Effector memory CD8-positive, alpha-beta T cell (primary cell): ENCODE measurements at places on chromosomes 4 and X.

- no peak overlapping the region for H3K4me3 ChIP-seq
- H3K27ac ChIP-seq, result no peak overlapping the region
- peaks cover 2% of the 10 kb centered on the region for H3K4me1 ChIP-seq
Measured at GRCh38 chrX:130825525-130825924, 77.5 kb downstream of the ENOX2 start.

- no peak for DNase-seq
- H3K4me1 ChIP-seq, result peaks cover 6% of the 10 kb centered on the region
- no peaks in the 10 kb centered on the region for H3K27me3 ChIP-seq
- peaks cover 3% of the 10 kb centered on the region for H3K36me3 ChIP-seq
- no peak overlapping the region for H3K4me3 ChIP-seq
Measured at GRCh38 chr4:184588893-184589292, 60.4 kb downstream of the CASP3 start.

GRCh38 chrX:9847071-9847470, 60.8 kb downstream of the SHROOM2 start:
- no peak overlapping the region for H3K27ac ChIP-seq
- no peak overlapping the region for H3K4me3 ChIP-seq
- H3K36me3 ChIP-seq, result no peaks in the 10 kb centered on the region
- H3K27me3 ChIP-seq, result peaks cover 5% of the 10 kb centered on the region
- no peak for DNase-seq
- no peaks in the 10 kb centered on the region for H3K4me1 ChIP-seq

GRCh38 chr4:113537628-113538027, 223.9 kb downstream of the CAMK2D start:
- no peaks in the 10 kb centered on the region for H3K27me3 ChIP-seq
- H3K4me1 ChIP-seq, result peaks cover 12% of the 10 kb centered on the region
- no peak overlapping the region for H3K27ac ChIP-seq
- no peaks in the 10 kb centered on the region for H3K36me3 ChIP-seq
- DNase-seq, result no peak
- no peak overlapping the region for H3K4me3 ChIP-seq

- H3K4me1 ChIP-seq, result no peaks in the 10 kb centered on the region
- no peaks in the 10 kb centered on the region for H3K36me3 ChIP-seq
- peaks cover 13% of the 10 kb centered on the region for H3K27me3 ChIP-seq
- H3K27ac ChIP-seq, result no peak overlapping the region
Measured at GRCh38 chr4:88995874-88996273, 61.1 kb downstream of the FAM13A start.

DNA sequence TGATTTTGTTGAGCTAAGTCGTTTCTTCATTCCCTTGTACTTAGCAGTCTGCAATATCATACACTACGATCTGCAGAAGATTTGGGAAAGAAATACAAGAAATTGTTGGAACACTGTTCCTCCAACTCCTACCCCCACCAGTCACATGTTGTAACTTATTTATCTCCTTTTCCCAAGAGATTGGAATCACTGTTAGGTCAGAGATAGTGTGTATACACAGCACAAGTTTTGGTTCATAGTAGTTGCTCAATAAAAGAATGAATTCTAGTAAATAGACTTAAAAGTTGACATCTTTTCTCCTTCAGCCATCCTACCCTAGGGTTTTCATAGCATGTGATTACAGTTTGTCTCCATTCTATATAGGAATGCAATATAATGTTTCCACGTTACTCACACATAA, 68.8 kb downstream of the ARFIP1 start:
- no peak overlapping the region for H3K4me3 ChIP-seq
- H3K4me1 ChIP-seq, result peaks cover 10% of the 10 kb centered on the region
- DNase-seq, result no peak

DNA sequence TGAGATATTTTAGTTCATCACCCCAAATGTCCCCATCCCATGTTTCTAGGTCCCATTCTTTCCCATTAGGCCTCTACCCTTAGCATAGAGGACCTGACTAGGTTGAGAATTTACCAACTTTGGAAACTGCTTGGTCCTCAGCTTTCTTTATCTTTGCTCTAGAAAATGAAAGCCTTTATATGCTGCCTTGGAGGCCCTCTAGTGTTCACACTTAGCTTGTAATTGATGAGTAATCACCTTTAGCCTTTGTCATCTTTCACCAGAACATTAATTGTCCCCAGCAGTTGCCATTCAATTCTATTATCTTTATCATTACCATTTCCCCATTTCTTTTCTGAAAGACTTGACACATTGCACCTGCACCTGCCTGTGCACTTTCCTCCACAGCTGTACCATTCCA, 589.2 kb upstream of the NR3C2 start:
- no peak overlapping the region for H3K4me3 ChIP-seq
- H3K27me3 ChIP-seq, result no peaks in the 10 kb centered on the region
- DNase-seq, result no peak
- H3K36me3 ChIP-seq, result no peaks in the 10 kb centered on the region
- no peak overlapping the region for H3K27ac ChIP-seq
- no peaks in the 10 kb centered on the region for H3K4me1 ChIP-seq

- H3K36me3 ChIP-seq, result no peaks in the 10 kb centered on the region
- peaks cover 22% of the 10 kb centered on the region for H3K27me3 ChIP-seq
- DNase-seq, result no peak
- no peak overlapping the region for H3K27ac ChIP-seq
Measured at GRCh38 chr4:105666693-105667092, 41.8 kb downstream of the INTS12 start.

DNA sequence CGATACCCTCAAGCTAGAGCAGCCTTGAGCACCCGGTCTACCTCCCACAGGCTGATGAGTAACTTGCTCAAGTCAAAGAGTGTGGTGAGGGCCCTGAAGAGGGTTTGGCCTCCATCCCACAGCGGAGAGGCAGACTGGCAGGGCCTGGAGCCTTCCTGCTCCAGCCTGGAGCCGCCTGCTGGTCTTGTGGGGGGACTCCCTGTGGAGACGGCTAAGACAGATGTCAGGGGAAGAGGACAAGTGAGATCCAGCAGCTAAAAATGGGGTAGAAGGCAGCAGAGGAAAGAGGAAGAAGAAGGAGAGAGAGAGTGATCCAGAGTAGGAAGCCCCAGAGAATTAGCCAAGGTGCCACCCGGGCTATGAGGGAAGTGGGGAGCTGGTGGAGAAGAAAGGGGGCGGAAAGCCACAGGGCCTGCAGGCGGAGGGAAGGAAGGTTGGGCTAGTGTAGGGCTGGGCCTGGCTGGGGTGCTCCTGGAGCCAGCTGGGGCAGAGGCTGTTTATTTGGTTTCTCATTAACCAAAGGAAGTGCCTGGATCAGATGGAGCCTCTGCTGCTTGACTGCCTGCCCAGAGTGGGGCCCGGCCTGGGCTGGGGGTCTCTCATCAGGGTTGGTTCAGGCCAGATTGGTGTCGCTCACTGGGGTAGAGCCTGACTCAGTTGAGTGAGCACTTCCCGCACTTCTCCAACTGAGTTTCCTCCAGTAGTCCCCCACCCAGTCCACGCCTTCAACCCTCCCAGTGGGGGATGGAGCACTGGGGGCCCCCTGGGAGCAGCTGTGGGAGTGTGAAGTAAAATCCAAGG, 14.2 kb downstream of the EFNB1 start:
- peaks cover 3% of the 10 kb centered on the region for H3K4me1 ChIP-seq
- no peaks in the 10 kb centered on the region for H3K27me3 ChIP-seq
- H3K36me3 ChIP-seq, result no peaks in the 10 kb centered on the region
- no peak overlapping the region for H3K4me3 ChIP-seq
- no peak for DNase-seq

- H3K36me3 ChIP-seq, result no peaks in the 10 kb centered on the region
- no peak overlapping the region for H3K4me3 ChIP-seq
- H3K27ac ChIP-seq, result no peak overlapping the region
- H3K4me1 ChIP-seq, result no peaks in the 10 kb centered on the region
Measured at GRCh38 chrX:16566571-16566970, 83.4 kb upstream of the S100G start.

GRCh38 chr4:84269536-84270044, 229.5 kb downstream of the NKX6-1 start:
- H3K4me1 ChIP-seq, result no peaks in the 10 kb centered on the region
- no peaks in the 10 kb centered on the region for H3K27me3 ChIP-seq
- no peaks in the 10 kb centered on the region for H3K36me3 ChIP-seq
- no peak for DNase-seq

- DNase-seq, result peak; percentile 1
- H3K4me3 ChIP-seq, result peak overlapping the region; percentile 86
- peaks cover 9% of the 10 kb centered on the region for H3K4me1 ChIP-seq
- peaks cover 83% of the 10 kb centered on the region for H3K27me3 ChIP-seq
Measured at GRCh38 chr4:153222707-153223426, 18.6 kb downstream of the TRIM2 start.

- no peak overlapping the region for H3K27ac ChIP-seq
- H3K27me3 ChIP-seq, result peaks cover 17% of the 10 kb centered on the region
- no peaks in the 10 kb centered on the region for H3K36me3 ChIP-seq
Measured at GRCh38 chr4:6231663-6232165, 31.4 kb upstream of the JAKMIP1 start.

DNA sequence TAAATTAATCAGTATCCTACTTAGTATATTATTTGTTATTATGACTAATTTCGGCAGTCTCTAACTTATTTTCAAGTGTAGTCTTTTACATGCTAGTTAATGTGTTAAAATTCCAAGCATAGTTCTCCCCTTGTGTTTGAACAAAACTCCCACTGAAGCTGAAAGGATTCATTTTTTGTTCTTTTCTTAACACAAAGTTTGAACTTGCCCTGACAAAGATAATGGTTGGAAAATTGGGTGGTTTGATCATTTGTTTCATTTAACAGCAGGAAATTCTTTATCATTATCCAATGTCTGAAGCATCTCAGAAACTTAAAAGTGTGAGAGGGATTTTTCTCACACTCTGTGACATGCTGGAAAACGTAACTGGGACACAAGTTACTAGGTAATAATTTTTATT, 36.0 kb downstream of the INTU start:
- DNase-seq, result no peak
- no peak overlapping the region for H3K4me3 ChIP-seq
- H3K27ac ChIP-seq, result no peak overlapping the region
- no peaks in the 10 kb centered on the region for H3K27me3 ChIP-seq
- no peaks in the 10 kb centered on the region for H3K36me3 ChIP-seq

GRCh38 chr4:146458594-146458993, 63.1 kb downstream of the SLC10A7 start:
- H3K4me1 ChIP-seq, result peaks cover 4% of the 10 kb centered on the region
- H3K36me3 ChIP-seq, result no peaks in the 10 kb centered on the region

DNA sequence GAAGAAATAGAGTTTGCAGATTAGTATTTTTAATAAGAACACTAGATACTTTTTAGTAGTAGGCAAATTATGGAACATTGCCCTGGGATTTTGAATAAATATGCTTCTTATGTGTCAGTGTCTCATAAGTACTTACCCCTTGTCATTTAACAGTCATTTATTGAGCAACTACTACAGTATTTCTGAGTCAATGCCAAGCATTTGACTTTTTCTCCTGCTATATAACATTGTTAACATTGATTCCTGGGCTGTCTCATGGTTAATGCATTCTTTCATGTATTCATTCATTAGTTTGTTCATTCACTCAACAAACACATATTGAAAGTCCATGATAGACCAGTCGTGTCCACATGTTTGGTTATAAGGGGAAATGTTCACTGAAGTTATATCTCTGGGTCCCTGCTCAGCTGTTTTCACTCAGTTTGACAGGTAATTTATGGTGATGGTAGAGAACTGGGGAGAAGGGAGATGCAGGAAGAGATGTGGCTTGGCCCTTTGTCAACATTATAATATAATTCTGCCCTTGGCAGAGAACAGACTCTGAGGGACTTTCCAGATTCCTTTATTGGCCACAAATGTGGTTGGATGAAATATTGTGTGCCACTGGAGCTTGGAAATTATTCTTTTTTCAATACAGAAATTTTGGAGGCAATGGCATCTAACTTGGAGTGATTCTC, 49.8 kb downstream of the OSTC start:
- no peak for DNase-seq
- no peaks in the 10 kb centered on the region for H3K36me3 ChIP-seq
- no peak overlapping the region for H3K4me3 ChIP-seq
- H3K4me1 ChIP-seq, result peaks cover 5% of the 10 kb centered on the region
- peaks cover 7% of the 10 kb centered on the region for H3K27me3 ChIP-seq

- no peaks in the 10 kb centered on the region for H3K4me1 ChIP-seq
- H3K27ac ChIP-seq, result no peak overlapping the region
- no peak for DNase-seq
- no peaks in the 10 kb centered on the region for H3K36me3 ChIP-seq
- H3K27me3 ChIP-seq, result no peaks in the 10 kb centered on the region
Measured at GRCh38 chr4:51997647-51998046, 22.5 kb downstream of the LRRC66 start.

GRCh38 chr4:153750197-153750817, 9.5 kb downstream of the RNF175 start:
- DNase-seq, result peak; percentile 22
- H3K36me3 ChIP-seq, result no peaks in the 10 kb centered on the region
- no peaks in the 10 kb centered on the region for H3K4me1 ChIP-seq

- no peaks in the 10 kb centered on the region for H3K36me3 ChIP-seq
- H3K27me3 ChIP-seq, result no peaks in the 10 kb centered on the region
- no peak overlapping the region for H3K27ac ChIP-seq
Measured at GRCh38 chrX:123222920-123223319, 38.8 kb downstream of the GRIA3 start.

GRCh38 chrX:48911412-48912182, at the start of gene SLC35A2:
Gene SLC35A2 (minus strand): TSS chrX:48911646. CDS start chrX:48911636, 10 bp downstream.
- DNase-seq, result peak; percentile 87
- peaks cover 95% of the 10 kb centered on the region for H3K36me3 ChIP-seq
- peak within 1 kb of the TSS; percentile 86 for H3K4me3 ChIP-seq
- H3K27me3 ChIP-seq, result no peaks in the 10 kb centered on the region
- peak within 1 kb of the TSS; percentile 99 for H3K27ac ChIP-seq

DNA sequence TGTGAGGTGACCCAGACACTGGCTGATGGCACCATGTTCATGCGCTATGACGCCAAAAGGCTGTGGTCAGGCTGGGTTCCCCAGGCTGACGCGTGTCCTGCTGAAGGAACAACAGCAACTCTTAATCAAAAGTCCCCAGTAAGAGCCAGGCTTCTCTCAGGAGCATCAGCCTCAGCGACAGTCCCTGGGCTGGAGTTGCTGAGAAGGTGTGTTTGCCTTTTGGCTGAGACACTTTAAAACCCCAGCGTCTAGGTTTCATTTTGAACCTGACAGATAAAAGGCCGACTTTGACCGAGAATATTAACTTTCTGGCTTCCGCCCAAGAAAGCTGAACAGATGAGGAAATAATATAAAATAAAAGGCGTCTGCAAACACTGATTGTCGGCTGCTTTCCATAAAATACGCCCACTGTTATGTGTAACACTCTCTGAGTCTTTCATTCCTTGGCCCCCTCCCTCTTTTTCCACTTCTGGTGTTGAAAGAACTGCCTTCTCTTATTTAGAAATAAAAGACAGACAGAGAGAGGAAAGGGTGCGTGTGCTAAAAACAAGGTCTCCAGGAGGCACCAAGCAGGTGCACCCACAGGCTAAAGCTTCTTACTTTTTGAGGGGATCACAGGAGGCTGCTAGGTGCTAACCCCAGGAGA, 373.6 kb downstream of the MID1IP1 start:
- H3K4me1 ChIP-seq, result no peaks in the 10 kb centered on the region
- no peaks in the 10 kb centered on the region for H3K27me3 ChIP-seq
- peak; percentile 24 for DNase-seq
- no peaks in the 10 kb centered on the region for H3K36me3 ChIP-seq

- H3K27ac ChIP-seq, result no peak overlapping the region
- no peak for DNase-seq
- no peak overlapping the region for H3K4me3 ChIP-seq
- peaks cover 3% of the 10 kb centered on the region for H3K4me1 ChIP-seq
- peaks cover 2% of the 10 kb centered on the region for H3K36me3 ChIP-seq
Measured at GRCh38 chrX:9151772-9152307, 117.9 kb upstream of the FAM9B start.

GRCh38 chrX:12439416-12439815, 301.1 kb downstream of the FRMPD4 start:
- H3K27ac ChIP-seq, result no peak overlapping the region
- H3K36me3 ChIP-seq, result no peaks in the 10 kb centered on the region
- no peak for DNase-seq
- no peaks in the 10 kb centered on the region for H3K27me3 ChIP-seq

- no peak overlapping the region for H3K27ac ChIP-seq
- H3K27me3 ChIP-seq, result no peaks in the 10 kb centered on the region
Measured at GRCh38 chrX:7420717-7421116, 272.8 kb upstream of the PUDP start.
